Left ventricle myocardium superior (tissue), 1 donor: ENCODE measurements at places on chromosomes 4 and X.

DNA sequence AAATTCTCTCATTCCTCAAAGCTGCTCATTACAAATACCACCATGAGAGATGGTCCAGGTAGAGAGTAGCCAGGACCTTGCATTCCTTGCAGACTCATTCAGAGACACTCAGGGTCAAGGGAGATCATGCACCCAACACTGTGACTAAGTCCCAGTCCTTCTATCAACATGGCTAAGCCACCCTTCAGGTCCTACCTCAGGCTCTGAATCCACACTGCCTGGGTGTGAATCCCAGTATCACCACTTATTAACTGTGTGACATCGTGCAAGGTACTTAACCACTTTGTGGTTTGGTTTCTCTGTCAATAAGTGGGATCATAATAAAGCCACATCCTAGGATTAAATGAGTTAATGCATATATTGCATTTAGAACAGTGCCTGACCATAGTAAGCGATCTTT is 124.1 kb upstream of the NEIL3 start:
- no peak for DNase-seq

DNA sequence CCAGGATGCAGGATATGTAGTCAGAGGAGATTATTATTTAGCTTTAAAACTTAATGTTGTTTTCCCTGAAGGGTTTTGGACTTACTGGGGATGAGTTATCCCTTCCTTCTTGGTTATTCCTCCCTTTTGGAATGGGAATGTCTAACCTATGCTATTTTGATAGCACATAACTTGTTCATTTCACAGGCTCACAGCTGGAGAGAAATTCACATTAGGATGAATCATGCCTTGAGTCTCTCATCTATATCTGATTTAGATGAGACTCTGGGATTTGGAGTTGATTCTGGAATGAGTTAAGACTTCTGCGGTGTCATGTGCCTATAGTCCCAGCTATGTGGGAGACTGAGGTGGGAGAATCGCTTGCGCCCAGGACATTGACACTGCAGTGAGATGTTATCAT is 81.1 kb downstream of the ATP11C start:
- DNase-seq, result no peak

DNA sequence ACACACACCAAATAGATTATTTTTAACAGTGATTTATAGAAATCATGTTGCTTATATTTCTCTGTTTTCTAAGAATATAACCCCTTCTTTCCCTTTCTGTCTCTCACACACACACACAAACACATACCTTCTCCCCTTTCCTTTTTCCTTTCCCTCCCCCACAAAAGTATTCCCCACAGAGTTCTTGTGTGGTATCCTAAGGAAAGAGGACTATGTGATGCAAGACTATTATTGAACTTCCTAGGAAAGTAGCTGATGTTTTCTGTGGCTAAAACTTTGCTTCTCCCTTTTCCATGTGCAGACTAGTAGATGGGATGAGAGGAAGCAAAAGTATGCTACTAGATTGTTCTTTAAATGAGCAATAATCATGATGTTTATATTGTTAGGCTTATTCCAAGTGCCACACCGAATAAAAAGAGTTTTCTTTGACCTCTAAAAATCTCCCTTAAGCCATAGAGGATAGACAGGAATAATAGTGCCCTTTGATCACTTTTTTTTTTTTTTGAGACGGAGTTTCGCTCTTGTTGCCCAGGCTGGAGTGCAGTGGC is 38.7 kb downstream of the CPEB2 start:
- no peak for DNase-seq

DNA sequence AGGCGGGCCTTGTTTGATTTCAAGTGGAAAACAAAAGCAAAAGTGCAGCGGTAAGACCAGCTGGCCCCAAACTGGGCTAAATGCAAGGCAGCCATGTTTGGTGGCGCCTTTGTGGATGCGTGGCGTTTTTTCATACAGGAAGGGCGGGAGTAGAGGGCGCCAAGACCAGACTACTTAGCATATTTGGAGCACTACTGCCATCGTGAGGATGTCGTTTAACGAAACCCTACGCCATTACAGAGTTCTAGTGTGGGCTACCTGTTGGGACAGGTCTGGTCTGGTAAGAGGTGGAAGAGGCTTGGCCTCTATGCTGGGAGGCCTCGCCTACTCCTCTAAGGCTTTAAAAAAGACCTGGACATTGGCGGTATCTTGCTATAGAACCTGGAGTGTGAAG is 230.7 kb upstream of the STK26 start:
- no peak for DNase-seq

DNA sequence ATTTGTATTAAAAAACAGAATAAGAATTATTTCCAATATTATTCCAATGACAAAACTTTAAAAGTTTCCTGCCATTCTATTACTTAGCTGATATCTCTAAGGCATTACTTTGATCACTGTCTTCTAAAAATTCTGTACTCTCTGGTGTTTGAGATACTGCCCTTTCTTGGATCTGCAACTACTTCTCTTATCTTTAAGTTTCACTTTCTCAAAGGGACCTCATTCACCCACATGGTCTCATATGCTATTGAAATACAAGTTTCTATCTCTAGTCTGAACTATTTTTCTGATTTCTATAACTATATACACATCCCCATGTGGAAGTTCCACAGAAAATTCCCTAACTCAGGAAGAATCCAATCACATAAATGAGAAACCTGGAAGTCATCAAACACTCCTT is 22.2 kb downstream of the TMPRSS11E start:
- no peak for DNase-seq
